Breast epithelium (tissue), 4 donors: ENCODE measurements at places on chromosomes 1 and 21.

GRCh38 chr1:164360265-164360664, 198.7 kb upstream of the PBX1 start:
- DNase-seq = no peak

DNA sequence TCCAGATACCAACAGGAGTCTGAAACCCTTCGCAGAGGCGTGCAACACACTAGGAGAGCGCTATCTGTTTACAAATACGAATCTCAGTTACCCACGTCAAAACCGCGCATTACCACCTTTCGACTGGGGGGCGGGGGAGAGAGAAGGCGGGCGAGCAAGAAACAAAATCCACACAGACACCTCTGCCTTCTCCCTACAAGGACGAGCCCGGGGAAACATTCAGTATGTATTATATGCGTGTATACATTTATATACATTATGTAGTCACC, 722 bp downstream of the TUT4 start:
- DNase-seq = no peak

DNA sequence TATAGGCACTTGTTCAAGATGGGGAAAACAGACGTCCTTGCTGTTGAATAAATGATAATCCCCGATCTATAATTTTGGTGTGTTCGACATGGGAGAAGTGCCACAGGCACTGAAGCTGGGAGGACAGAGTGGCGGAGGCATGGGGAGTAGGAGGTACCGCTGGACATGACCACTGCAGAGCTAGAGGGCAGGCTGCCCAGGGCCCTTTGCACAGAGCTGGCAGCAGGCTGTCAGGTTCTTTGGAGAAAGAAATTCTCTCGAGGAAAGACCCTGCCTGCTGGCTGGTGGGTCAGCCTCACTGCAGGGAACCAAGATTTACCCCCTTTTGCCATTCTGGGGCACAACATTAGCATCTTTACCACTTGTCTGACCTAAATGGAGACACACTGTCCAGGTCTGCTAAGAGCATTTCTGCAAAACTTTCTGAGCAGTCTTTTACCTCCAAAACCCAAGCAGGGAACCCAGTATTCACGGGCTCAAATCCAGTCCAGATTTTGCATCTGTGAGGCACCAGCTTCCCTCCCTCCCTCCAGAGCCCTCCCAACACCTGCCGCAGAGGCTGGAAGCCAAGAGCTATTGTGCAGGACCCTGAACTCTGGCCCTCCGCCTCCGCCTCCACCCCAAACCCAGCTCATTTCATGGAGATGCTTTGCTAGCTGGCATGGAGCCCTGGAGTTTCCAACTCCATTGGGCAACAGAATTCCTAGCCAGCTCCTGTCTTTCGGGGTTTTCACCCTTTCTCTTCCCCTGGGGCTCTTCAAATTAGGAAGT, 142.3 kb downstream of the PLXNA2 start:
- DNase-seq = no peak

DNA sequence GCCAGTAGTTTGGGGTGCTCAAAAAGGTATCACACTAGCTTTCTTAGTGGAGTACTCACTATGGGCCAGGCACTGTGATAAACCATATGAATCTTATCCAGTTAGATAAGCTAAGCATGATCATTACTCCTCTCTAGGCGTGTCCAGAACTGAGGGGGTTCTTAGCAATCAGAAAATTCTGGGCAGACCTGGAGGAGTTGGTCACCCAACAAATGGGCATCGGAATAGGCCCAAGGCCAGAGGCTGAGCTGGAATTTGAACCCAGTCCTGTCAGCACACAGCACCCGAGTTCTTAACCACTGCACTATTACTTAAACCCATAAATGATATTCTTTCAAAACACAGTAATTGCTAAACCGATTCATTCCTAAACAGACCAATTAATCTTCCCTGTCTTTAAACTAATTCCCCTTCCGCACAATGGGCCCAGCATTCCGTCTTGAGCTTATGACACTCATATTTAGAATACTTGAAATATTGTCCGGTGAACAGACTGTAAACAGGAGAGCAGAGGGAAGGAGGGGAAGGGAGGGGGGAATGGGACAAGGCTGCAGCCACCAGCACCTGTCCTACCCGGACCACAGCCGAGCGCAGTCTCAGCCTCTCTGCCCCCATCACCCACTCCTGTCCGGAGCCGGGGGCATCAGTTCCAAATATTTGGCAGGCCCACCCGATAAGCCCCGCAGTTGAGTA, 113.0 kb upstream of the GADD45A start:
- no peak for DNase-seq

GRCh38 chr1:216945538-216946080, 222.4 kb upstream of the ESRRG start:
- DNase-seq = no peak

- no peak for DNase-seq
Observed at GRCh38 chr1:170536924-170537551, 5.1 kb downstream of the GORAB start.

DNA sequence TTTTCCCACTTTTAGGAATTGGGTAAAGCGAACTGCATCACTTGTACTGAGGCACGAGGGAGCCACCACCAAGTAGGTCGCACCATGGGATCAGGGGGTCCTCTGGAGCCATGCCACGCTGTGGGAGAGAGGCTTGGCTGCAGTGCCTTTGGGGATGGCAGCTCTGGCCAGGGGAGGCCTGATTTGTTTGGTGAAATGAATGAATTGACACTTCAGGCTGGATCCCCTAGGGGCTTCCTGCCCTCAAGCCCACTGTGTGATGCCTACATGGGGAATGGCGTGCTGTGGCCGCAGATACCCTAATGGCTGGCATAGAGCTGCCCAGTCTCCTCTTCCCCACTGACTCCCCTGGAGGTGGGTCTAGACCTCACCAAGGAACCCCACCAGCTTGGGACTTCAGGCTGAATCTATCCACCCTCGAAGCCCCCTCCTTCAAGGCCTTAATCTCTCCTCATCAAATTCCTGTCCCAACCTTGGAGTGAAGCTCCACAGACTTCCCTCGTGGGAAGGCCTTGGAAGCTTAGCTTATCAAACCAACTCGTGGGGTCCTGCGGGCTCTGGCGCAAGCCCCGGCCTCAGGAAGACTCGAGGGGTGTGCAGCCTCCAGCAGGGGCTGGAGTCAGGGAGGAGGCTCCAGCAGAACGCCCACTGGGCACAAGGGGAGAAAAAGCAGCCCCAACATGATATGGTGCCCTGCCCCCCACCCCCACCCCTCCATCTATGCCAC, 64.6 kb downstream of the VWA5B1 start:
- no peak for DNase-seq
